ENCODE measurements at places on chromosomes 5 and 9.
A peak's percentile ranks its signal among the peaks of the same experiment; 100 is the strongest.

- peak; percentile 3 for DNase-seq
Measured at GRCh38 chr5:42718591-42718990, 38.0 kb upstream of the CCDC152 start.

DNA sequence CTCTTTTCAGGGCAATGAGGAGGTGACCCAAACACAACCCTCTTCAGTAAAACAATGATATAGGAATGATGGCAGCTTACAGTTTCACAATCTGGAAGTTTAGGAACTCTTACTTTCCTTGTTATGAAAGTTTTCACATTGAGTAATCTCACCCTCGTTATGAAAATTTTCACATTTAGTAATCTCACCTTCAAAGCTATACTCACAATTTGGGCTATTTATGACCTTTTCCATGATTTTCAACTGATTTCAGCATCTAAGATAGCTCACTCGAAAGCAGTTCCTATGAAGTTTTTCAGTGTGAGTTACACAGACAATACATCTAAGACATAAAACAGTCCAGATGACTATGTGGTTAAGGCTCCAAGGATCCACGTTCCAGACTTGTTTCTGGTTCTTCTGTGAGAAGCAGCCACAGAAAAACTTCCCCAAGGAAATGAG is 57.1 kb downstream of the FOXD1 start:
- peak; percentile 56 for DNase-seq

- DNase-seq = no peak
Measured at GRCh38 chr5:1205255-1206180, 4.1 kb downstream of the SLC6A19 start.

DNA sequence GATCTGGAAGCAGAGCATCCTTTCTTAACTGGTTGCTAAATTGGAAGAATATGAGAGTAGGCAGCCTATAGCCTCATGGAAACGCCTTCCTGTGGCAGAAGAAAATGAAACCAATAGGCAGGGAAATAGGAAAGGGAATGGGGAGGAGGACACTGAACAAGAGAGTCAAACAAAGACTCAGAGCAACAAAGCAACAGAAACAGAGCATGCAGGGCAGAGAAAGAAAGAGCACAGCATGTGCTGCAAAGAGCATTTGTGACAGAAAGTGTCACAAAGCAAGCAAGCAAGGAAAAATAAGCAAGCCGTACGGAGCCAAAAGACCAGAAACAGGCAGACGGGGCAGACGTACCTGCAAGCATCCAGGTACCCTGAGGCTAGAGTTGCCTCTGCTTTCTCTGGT is 123.1 kb downstream of the RAPGEF6 start:
- DNase-seq = no peak

DNA sequence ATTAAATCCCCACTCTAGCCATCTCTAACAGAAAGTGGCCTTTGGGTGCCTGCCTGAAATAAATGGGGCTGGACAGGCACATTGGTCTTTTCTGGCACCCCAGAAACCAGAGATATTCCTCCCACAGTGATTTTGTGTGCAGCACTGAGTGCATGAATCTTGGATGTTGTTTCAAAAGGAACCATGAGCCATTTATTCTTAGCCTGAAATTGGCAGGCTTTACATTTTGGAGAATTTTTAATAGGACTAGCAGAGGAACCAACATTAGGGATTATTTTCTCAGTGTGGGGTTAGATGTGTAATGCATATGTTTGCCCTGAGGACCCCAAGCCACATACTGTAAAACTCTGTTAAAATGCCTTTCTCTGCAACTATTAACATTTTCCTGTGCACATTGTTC is 451.3 kb downstream of the NFIB start:
- DNase-seq = no peak

DNA sequence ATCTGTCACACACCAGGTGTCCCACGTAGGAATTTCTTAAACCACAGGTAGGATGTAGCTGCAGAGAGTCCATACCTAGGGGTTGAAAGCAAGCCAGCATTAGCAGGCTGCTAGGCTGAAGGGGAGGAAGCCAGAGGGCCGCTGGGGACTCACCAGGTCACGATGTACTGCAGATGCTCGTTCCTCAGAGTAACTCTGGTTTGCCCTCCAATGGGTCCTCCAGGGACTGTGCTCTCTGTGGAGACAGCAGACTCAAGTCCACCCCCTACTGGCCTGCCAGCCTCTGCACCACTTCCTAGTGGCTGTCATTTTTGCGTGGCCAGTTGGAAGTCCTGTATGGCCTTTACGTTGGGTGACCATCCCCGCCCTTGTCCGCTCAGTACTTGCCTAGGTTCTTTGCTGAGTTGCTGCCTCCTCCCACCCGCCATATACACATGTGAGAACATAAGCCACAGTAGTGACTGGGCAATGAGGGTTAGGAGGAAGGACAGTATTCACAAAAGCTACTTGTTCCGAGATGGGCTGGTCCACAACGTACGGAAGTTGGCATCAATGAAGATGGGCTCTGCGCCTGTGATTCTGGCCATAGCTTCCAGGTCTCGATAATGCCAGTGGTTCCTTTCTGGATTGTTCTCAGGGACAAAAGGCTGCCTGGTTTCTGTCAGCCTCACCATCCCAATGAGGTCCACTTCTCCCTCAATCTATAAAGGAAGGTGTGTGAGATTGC is 4.1 kb downstream of the RPL7A start:
- DNase-seq = peak; percentile 72
